ENCODE measurements at places on chromosomes 2 and 18.

GRCh38 chr2:54924121-54924520 is 126.1 kb downstream of the RTN4 start:
- H3K4me1 ChIP-seq: no peaks in the 10 kb centered on the region
- DNase-seq: peak; percentile 12
- no peaks in the 10 kb centered on the region for H3K36me3 ChIP-seq
- H3K4me3 ChIP-seq: no peak overlapping the region

DNA sequence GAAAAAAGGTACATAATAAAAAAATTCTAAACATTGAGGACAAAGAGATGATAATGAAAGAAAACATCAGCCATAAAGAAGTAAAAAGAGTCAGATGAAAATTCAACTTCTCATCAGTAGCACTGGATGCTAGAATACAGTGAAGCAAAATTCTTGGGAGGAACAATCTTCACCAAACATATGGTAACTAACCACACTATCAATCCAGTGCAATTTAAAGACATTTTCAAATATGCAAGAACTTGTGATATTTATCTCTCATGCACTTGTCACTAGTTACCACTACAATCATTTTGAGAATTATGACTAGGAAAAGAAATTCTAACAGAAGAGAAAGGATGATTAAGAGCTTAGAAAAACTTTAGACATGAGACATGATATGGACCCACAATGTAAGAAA is 127.4 kb downstream of the RTTN start:
- no peaks in the 10 kb centered on the region for H3K36me3 ChIP-seq
- H3K27ac ChIP-seq: no peak overlapping the region
- no peak overlapping the region for H3K4me3 ChIP-seq
- no peaks in the 10 kb centered on the region for H3K27me3 ChIP-seq
- H3K4me1 ChIP-seq: no peaks in the 10 kb centered on the region

DNA sequence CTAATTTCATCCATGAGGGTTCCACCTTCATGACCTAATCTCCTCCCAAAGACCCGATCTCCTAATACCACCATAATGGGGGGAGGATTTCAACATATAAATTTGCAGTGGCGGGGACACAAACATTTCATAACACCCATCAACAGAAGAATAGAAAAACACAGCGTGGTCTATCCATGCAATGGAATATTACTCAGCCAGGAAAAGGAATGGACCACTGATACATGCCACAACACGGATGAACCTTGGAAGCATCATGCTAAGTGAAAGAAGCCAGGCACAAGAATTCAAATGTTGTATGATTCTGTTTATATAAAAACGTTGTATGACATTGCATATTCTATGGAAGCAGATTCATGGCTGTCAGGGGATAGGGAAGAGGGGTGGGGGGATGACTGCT is 2.7 kb downstream of the PRLH start:
- no peaks in the 10 kb centered on the region for H3K36me3 ChIP-seq
- no peaks in the 10 kb centered on the region for H3K27me3 ChIP-seq
- H3K4me3 ChIP-seq: no peak overlapping the region
- no peak overlapping the region for H3K27ac ChIP-seq
- H3K4me1 ChIP-seq: peaks cover 6% of the 10 kb centered on the region

DNA sequence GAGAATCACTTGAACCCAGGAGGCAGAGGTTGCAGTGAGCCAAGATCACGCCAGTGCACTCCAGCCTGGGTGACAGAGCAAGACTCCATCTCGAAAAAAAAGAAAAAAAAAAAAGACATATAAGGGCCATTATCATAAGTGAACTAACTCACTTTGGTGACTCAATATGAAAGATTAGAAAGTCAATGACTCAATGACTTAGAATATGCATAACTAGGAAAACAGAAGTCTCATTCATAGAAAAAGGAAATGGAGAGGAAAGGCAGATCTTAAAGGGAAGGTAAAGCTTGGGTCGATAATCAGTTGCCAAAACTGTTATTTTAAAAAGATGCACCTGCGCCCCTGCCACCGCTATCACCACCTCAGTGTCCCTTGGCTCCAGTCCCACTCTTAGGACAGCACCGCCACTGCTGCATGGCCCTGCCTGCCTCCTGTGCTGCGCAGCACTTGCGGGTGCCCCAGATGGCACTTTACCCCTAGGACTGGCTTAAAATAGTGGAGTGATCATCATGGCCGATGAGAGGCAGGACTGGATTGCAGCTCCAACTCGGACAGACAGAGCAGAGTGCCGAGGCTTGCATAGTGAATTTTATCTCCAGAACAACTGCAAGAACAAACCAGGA is 54.7 kb downstream of the INO80D start:
- H3K36me3 ChIP-seq: peaks cover 6% of the 10 kb centered on the region
- no peak overlapping the region for H3K4me3 ChIP-seq
- no peak overlapping the region for H3K27ac ChIP-seq
- peak; percentile 56 for DNase-seq

- no peaks in the 10 kb centered on the region for H3K27me3 ChIP-seq
- H3K36me3 ChIP-seq: no peaks in the 10 kb centered on the region
Measured at GRCh38 chr2:238087211-238087610, 12.9 kb upstream of the ESPNL start.

DNA sequence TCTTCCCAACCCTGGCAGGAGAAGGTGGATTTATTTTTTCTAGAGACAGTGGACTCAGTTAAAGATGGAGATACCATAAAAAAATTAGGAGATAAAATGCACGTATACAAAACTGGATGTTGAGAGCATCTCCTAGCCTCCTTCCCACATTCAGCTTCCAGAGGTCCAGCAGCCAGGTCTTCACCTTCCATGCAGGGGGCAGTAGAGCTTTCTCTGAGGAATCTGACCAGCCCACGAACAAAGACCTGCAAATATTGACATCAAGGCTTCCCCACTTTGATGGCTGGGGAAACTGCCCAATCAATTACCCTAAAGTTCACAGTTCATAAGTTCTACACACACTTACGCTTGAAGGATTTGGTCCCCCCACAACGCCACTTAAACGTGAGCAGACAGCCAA is 24.5 kb downstream of the AQP4 start:
- no peak overlapping the region for H3K4me3 ChIP-seq
- no peaks in the 10 kb centered on the region for H3K36me3 ChIP-seq
- H3K27me3 ChIP-seq: no peaks in the 10 kb centered on the region
- H3K4me1 ChIP-seq: no peaks in the 10 kb centered on the region

DNA sequence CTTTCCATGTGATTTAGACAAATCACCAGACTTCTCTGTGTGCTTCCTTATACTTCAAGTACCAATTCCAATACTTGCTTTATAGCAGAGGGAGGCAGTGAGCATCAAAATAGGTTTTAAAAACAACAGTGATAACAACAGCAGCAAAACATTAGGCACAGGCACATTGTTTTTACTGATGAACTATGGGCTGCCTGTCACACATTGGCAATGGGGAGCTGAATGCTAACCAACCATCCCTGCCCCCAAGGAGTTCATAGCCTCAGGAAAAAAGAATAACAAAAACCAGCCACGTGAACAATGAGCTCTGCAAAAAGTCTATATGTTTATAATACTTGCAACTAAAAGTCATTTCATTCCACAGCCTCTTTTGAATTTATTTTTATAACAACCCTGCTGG is 287.9 kb upstream of the TRIB2 start:
- H3K27me3 ChIP-seq: no peaks in the 10 kb centered on the region
- peaks cover 32% of the 10 kb centered on the region for H3K4me1 ChIP-seq
- DNase-seq: no peak
- no peaks in the 10 kb centered on the region for H3K36me3 ChIP-seq

GRCh38 chr2:189465076-189465475 is 23.8 kb downstream of the WDR75 start:
- H3K4me1 ChIP-seq: no peaks in the 10 kb centered on the region
- no peaks in the 10 kb centered on the region for H3K27me3 ChIP-seq
- no peak overlapping the region for H3K4me3 ChIP-seq

DNA sequence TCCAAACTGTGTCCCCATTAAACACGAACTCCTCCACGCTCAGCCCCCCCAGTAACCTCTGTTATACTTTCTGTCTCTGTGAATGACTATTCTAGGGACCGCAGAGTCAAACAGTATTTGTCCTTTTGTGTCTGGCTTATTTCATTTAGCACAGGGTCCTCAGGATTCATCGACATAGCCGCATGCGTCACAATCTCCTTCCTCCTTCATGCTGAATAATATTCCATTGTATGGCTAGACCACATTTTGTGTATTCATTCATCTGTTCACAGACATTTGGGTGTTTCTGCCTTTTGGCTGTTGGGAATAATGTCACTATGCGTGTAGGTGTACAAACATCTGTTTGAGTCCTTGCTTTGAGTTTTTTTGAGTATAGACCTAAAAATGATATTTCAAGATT is 80.9 kb downstream of the SH3RF3 start:
- H3K36me3 ChIP-seq: no peaks in the 10 kb centered on the region
- H3K4me3 ChIP-seq: no peak overlapping the region
- peak overlapping the region; percentile 59 for H3K27ac ChIP-seq

DNA sequence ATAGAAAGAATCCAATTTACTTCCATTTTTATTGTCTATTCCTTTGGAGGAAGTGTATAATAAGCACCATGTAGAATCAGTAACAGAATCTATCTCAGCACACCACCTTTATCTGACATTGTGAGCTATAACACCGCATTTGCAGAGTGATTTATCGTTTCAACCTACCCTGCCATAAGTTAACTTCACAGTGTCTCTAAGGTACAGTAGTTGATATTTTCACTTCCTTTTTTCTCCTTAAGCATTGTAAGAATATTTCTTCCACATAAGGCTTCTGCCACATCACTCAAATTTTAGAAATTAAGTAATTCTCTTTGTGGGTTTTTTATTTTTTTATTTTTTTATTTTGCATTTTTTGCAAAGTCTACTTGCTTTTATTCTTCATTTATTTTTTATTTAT is 107.1 kb downstream of the TMX3 start:
- DNase-seq: no peak
- H3K4me3 ChIP-seq: no peak overlapping the region
- no peak overlapping the region for H3K27ac ChIP-seq
- H3K4me1 ChIP-seq: no peaks in the 10 kb centered on the region
- H3K27me3 ChIP-seq: no peaks in the 10 kb centered on the region

- peaks cover 20% of the 10 kb centered on the region for H3K4me1 ChIP-seq
- no peak for DNase-seq
- no peaks in the 10 kb centered on the region for H3K27me3 ChIP-seq
- H3K27ac ChIP-seq: no peak overlapping the region
Measured at GRCh38 chr2:181957668-181958067, 28.0 kb upstream of the PPP1R1C start.

DNA sequence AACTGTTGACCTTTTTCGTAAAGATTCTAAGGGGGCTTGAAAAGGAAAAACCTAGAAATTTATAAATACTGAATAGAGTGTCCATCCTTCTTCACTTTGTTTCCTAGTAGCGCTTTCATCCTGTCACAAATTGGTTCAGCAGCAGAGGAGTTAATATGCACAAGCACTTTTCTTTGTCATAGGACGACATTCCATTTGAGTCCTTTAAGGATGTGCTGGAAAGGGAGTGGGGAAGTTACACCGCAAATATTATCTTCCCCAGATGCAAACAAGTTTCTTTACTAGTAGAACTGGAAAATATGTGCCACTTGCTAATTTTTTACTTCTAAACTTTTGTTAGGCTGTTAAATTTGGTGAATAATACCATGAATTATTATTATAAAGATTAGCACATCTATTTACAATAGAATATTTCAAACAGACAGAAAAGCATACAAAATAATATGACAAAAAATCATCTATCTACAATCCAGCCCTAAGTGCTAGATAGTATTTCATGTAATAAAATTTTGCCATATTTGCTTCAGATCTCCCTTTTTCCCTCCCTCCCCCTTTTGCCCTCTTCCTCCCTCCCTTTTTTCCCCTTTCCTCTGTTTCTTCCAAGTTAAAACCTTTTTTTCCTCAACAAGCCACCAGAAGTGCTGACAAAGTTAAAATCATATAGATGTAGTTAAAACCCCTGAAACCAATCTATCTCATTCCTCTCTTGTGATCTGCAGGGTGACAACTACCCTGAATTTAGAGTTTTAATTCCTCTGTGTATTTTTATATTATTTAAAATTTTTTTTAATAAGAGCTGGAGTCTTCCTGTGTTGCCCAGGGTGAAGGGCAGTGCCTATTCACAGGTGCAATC is 50.5 kb upstream of the MAP4K3 start:
- peaks cover 26% of the 10 kb centered on the region for H3K4me1 ChIP-seq
- no peaks in the 10 kb centered on the region for H3K27me3 ChIP-seq
- peak; percentile 53 for DNase-seq

GRCh38 chr2:38129481-38129880 is 53.5 kb upstream of the CYP1B1 start:
- H3K4me1 ChIP-seq: no peaks in the 10 kb centered on the region
- no peak overlapping the region for H3K27ac ChIP-seq
- H3K27me3 ChIP-seq: no peaks in the 10 kb centered on the region
- H3K4me3 ChIP-seq: no peak overlapping the region
- no peak for DNase-seq

GRCh38 chr2:72077702-72078169 is 69.9 kb downstream of the CYP26B1 start:
- H3K27ac ChIP-seq: no peak overlapping the region
- no peak overlapping the region for H3K4me3 ChIP-seq
- H3K36me3 ChIP-seq: no peaks in the 10 kb centered on the region
- H3K4me1 ChIP-seq: peaks cover 11% of the 10 kb centered on the region
- DNase-seq: no peak
